ENCODE measurements at places on chromosomes 2 and 18.
A peak's percentile ranks its signal among the peaks of the same experiment; 100 is the strongest.

GRCh38 chr2:236193026-236193425 lies 24.8 kb upstream of the GBX2 start:
- DNase-seq = no peak

DNA sequence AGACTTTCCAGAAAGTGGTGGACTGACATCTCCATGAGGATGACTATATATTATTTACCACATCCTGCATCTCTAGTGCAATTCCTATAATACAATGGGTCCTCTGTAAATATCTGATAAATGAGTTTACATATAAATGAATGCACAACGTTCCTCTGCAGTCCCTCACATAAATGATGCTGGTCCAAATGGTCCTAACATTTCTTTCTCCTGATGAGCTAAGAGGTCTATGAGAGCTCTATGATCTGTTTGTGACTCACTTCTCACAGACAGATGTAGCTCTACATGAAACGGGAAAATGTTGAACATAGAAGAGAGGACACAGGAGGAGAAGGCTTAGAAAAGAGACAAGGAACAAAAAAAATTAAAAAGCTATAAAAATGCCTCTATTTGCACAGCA lies 201.2 kb upstream of the PIK3C3 start:
- no peak for DNase-seq

GRCh38 chr2:10918661-10919409 lies 7.1 kb downstream of the KCNF1 start:
- DNase-seq = peak; percentile 68

DNA sequence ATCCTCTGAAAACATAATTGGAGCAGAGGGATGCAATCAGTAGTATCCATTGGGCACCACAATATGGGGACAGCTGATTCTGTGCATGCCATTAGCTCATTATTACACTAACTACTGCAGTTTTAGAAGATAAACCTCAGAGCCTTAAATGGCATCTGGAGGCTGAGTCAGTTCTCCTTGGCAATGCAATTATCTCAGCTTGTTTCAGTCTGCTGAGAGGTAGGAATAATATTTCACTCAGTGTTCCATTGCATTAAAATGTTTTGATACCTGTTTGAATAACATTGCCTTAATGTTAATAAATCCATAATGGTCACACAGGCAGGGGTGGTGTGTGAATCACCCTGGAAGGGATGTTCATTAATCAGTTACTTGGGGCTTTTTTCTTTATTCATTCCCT lies 309.6 kb downstream of the LRRTM1 start:
- no peak for DNase-seq

GRCh38 chr2:189159273-189159672 lies 20.3 kb downstream of the COL5A2 start:
- DNase-seq = no peak

GRCh38 chr2:68730828-68731227 lies 3.8 kb upstream of the ARHGAP25 start:
- DNase-seq = peak; percentile 36

- DNase-seq = no peak
Measured at GRCh38 chr2:88092773-88093172, 25.1 kb downstream of the SMYD1 start.

DNA sequence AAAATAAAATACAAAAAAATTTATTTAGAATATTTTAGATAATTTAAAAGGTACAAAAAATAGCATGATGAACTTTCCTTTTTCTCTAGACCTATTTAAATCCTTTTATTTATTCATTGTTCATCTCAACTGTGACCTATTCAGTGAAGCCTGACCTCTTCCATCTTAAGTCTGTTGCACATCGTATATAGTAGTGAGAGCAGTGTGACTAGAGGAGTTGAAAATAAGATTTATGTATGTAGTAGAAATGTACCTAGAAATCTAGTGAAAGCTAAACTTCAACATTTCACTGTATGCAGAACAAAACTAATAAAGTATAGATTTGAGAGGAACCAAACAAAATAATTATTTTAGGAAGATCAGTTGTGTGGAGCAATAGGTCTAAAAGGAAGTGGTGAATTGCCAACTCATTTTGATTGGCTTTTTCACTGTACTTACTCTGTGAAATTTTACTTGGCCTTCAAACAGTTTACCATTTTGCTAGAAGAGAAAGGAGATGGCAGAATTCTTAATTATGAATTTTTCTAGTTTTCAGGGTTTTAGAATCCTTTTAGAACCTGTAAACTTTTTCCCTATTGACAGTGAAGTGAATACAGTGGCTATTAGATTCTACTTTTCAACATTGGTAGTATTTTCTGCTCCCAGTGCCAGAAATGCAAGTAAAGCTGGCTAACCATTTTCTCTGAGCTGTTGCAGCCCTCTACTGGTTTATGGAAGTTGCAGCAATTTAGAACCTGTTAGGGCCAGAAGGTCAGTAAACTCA lies 11.0 kb downstream of the ANKRD12 start:
- DNase-seq = peak; percentile 74

DNA sequence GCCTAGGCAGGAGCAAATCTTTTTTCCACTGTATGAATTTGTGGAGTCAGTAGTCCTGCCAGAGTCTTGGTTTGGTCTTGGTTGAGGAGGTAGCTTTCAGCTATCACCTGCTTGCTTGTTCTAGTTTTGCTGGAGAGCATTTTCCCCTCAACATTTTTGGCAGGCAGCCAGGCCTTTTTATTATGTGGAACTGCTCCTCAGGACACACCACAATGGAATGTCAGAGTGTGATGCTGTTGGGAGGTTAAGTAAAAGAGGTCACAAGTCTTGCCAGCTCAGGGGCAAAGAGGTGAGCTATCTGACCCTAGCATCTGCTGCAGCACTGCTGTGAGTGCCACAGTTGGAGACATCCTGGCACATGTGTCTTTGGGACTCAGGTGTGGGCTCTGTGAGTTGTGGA lies 258.0 kb downstream of the CNTNAP5 start:
- peak; percentile 23 for DNase-seq

DNA sequence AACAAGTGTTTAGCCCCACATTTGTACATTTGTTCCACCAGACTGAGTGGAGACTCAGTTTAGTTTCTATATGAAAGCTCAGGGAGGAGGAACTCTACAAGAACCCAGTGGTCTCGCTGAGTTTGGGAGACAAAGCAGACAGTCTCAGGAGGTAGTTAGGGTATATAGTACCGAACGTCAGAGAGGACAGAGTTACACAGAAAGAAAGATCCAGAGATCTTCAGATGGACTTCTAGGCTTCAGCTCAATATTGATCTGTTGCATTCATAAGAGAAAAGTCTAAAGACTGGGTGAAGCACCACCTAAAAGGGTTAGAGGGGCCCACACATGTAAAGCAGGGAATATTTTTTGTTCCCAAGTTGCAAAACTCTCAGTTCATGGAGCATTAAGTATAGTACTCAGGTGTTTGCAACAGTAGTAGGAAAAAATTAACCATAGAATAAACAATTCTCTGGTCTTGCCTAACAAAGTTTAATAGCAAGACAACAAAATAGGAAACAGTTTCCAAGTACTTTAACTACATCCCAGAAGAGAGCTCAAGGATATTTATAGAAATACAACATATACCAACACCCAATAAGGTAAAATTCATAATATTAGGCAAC lies 4.2 kb downstream of the TFPI start:
- no peak for DNase-seq

DNA sequence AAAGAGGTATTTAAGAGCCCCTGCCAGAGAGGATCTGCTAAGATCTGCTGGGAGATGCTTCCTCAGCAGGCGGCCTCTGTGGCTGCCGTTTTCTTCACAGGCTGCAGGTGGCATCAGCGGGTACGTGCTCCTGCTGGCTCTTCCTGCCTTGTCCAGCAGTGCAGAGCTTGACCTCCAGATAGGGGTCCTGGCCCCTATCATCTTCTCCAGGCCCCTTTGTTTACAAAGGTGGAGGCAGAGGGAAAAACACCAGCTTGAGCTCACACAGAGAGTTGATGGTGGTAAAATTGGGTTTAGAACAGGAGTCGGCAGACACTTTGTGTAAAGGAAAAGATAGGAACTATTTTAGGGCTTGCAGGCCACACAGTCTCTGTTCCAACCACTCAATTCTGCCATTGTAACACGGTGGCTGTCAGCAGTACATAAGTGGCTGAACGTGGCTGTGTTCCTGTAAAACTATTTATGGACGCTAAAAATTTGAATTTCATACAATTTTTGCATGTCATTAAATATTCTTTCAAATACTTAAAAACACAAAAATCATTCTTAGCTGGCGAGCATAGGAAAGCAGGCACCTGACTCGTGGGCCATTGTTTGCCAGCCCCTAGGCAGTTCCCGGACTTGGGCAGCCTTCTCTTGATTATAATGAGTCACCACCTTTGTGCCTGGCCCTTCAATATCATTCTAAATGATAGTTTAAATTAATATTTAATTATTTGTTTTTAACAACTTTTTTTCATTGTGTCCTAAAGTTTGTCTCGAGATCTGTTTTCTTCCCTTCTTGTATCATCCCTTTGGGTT lies 98.2 kb upstream of the B3GNT7 start:
- DNase-seq = peak; percentile 80

GRCh38 chr18:22639026-22639463 lies 221.3 kb upstream of the CTAGE1 start:
- peak; percentile 36 for DNase-seq

- no peak for DNase-seq
Measured at GRCh38 chr2:239667431-239667985, 266.7 kb upstream of the HDAC4 start.

DNA sequence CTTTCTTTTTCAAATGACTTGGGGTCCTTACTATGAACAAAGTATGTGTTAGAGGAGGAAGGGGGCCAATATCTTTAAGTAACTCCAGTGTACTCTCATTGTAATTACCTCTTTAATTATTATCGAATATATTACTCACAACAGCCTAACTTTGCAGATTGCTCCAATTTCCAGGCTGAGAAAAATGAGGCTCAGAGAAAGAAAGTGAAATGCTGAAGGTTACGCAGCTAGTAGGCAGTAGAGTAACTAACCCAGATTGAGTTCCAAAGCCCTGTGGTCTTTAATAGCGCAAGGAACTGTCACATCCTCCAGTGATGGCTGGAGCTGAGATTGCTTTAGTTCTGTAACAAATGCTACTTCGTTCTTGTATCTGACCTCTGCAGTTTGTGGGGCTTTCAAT lies 2.2 kb upstream of the GYPC start:
- no peak for DNase-seq

DNA sequence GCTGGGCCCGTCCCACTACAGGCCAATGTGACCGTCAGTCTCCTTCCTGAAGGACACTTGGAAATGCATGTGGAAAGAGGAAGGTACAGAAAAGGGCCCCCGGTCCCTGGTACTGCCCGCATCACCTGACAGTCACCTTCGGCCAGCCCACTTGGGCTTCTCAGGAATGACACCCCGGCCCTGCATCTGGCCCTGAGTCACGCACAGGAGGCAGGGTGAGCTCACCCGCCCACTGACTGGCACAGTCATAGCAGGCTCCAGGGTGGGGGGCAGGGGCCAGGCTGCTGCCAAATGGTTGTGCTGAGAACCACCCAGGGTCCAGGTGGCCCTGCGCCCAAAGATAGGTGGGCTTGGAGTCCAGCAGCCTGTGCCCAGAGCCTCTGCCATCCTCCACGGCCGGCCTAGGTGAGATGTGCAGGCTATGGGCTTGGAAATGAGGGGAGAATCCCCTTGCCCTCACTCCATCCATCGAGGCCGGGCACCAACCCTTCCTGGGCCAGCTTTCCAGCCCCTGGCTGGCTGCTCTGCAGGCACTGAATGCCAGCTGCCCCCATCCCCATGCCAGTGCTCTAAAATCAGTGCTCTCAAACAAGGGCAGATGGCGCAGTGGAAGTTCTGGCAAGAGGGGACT lies 14.1 kb downstream of the EMX1 start:
- peak; percentile 65 for DNase-seq

DNA sequence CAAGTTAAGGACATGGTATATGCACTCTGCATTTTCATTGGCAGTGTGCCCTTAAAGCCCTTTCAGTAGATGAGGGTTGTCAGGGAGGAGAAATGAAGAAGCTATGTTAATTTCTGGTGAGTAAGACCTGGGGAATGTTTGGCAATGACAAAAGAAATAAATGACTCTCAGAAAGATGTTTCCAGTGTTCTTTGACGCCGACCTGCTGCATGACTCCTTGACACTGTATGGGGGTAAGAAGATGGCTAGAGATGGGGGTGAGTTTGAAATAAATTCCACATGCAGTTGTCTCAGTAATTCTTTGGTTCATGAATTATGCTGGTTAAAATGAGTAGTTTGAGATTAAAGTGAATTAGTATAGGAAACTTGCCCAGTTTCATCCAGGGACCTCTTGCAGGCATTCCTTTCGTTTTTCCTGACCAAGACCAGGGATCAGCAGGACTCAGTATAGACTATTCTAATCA lies 5.9 kb downstream of the CCDC121 start:
- peak; percentile 93 for DNase-seq

GRCh38 chr18:58497845-58498244 lies 131.0 kb downstream of the ALPK2 start:
- DNase-seq = peak; percentile 47

DNA sequence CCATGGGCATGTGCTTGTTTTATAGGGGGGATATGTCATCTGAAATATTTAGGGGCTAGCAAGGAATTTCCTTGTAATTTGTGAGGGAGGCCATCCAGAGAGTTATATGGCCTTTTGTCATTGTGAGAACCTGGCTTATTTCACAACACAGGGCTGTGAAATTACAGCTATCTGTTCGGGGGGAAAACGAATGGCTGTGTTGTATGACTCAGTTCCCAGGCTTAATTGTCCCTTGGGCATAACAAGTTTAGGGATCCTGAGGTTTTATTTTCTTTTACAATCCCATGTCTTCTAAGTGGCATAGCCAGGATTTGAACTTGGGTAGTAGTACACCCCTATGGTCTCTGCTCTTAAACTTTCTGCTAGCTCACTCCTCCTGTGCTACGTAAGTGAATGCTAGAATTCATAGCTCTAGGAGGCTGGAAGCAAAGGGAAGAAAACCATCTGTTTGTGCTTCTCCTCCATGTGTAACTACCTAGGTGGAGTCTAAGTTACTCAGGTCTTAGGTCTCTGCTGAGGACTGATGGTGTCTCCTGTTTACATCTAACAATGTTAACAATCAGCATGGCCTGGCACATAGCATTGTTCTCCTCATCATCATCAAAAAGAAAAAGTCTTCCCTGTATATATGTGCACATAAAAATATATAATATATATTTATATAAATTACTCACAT lies 53.8 kb downstream of the SKA1 start:
- DNase-seq = no peak

DNA sequence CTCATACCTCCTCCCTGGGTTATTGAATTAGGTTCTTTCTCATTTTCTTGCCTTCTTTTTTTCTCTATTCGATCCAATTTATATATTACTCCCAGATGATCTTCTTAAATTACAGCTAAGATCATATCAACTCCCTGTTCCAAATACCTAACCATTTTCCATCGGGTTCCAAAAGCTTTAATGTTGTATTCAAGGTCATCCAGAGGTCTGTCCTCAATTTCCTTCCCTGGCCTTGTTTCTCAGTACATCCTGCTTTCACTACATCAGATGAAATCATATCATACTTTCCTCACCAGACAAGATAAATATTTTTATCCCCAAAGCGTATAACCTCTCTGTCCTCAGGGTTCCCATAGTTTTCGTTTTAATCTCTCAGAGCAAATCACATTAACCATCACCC lies 36.3 kb upstream of the GREB1L start:
- no peak for DNase-seq

DNA sequence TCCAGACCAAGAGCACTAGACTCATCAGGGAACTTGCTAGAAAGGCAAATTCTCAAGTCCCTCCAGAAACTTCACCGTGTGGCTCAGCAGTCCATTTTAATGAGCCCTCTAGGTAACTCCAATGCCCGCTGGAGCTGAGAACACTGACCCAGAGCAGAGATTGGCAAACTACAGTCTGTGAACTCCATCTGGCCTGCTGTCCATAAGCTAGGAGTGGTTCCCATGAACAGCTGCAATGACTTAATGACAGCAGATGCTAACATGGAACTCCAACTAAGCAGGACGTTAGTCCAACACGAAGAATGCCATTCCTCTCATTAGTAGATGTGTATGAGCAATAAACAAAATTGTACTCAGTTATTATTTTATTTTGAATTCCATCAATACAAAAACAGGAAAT lies 371.9 kb downstream of the STK39 start:
- DNase-seq = no peak
